CD4-positive, alpha-beta T cell treated with Interleukin-12 subunit alpha and Interleukin-12 subunit beta, for 1 hour (primary cell): ENCODE measurements at places on chromosomes 6 and 20.

DNA sequence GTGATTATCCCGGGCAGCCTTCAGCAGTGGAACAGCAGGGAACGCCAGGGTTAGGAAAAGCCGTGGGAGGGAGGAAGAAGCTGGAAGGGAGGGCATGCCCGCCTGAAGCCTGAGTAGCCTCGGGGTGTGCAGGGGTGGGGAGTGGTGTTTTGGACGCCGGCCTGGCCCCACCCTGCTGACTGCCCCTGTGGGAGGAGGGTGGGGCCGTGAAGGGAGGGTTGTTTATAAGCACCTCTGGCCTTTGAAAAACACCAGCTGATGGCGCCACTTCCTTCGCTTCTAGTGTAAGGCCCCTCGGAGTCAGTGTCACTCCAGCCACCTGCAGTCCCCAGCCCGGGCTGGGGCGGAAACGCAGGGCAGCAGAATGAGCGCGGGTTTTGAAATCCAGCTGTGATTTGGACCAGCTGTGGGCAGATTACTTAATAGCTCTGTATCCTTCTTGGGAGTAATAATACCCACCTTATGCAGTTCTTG lies 52.8 kb upstream of the BMP6 start:
- no peak for DNase-seq

DNA sequence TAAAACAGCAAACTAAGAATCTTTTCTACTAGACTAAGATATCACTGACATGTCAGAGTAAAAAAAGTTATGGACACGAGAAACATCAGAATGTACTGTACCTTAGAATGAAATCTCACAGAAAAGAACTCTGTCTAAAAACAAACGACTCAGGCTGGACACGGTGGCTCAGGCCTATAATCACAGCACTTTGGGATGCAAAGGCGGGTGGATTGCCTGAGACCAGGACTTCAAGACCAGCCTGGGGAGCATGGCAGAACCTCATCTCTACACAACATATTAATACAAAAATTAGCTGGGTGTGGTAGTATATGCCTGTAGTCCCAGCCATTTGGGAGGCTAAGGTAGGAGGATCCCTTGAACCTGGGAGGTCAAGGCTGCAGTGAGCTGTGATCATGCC lies 122.6 kb downstream of the PRND start:
- no peak for DNase-seq

DNA sequence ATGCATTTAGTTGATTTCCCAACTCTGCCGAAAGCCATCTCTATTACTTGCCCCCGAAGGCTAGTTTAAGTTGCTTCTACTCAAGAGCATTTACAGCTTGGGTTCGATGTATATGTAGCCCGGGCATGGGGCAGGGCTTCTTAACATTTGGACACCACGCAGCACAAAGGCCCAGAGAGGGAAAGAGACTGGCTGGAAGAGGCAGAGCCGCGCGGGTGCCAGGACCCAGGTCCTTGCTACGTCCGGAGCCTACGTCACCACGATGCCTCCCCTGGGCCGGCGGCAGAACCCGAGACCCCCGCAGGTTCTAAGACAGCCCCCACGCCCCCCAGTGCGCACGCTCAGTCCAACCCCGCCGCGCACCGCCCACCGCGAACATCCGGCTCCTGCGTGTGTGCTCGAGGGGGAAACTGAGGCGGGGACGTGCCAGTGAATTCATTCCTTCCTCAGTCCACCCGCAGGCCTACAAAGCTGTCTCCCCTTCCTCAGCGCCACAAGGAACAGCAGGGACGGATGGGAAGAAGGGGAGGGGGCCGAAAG lies 367 bp upstream of the PCIF1 start:
- no peak for DNase-seq

GRCh38 chr6:81984599-81984998 lies 232.1 kb upstream of the TENT5A start:
- no peak for DNase-seq

DNA sequence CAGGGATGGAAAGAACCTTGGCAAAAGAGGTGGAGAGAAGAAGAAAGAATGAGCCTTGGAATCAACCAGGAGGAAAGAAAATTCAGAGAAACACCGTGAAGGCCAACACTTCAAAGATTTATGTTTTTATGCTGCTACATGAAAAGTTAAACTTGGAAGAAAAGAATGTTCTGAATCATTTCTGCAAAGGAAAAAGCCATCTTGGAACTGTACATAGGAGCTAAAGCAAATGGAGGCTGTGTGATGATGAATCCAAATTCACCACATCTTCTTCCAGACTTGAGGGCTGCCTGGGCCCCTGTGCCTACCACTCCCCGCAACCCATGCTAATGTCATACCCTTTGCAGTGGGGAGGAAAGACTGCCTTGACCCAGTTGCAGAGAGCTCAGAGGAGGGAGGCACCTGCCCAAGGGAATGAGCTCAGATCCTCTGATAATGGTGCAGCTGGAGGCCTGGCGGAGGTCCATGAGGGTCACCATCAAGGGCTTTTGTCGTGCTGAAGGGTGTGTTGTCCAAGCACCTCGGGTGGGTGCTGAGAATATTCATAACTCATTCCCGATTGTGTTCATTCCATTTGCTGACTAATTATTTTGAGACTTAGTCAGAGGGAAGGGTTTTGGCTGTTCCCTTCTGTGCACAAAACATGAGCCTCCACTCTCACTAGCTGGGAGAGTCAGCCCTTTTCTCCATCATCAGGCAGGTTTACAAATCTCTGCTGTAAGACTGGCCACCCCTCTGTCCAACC lies 245.8 kb upstream of the JAG1 start:
- no peak for DNase-seq

- DNase-seq: peak; percentile 51
These were observed at the start of gene NOL4L for GRCh38 chr20:32585011-32585585. NOL4L (minus strand) TSS chr20:32585333; CDS start chr20:32584890, 443 bp downstream.

GRCh38 chr6:37172912-37173492 lies 3.0 kb downstream of the PIM1 start:
- DNase-seq: no peak

DNA sequence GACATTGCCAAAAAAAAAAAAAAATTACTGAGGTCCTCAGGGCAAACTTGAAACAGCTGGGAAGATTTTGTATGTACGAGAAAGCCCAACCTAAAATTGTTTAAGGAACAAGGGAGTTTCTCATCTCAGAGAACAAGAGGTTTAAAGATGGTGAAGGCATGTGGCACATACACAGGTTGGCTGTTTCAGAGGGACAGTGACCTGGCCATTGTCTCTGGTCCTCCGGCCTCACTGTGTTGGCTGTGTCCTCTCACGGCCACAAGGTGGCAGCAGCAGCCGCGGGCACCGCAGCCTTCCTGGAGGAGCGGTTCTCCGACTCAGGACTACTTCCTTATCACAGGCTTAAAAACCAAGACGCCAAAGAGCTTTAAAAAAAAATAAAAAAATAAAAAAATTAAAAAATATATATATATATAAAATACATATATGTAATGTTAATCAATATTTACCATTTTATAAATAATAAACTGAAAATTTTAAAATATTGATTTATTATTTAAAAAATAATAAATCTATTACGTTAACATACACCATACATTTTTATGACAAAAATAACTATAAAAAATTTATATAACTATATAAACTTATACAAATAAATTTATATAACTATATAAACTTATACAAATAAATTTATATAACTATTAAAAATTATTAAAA lies 52.8 kb downstream of the GTF2H5 start:
- peak; percentile 78 for DNase-seq

DNA sequence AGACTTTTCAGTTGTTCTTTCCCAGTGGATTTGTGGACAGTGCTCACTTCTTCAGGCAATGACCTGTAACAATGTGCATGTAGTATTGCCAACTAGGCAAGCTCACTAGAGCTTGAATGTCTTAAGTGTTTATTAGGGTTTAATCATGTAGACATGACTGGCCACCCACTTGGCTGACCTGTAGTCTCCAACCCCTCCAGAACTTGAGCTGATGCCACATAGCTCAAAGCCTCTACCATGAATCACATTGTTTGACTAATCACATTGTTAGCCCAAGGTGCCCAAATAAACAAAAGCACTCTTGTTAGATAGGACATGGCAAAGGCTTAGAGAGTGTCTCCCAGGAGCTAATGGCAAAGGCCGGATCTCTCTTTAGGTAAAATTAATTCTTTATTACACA lies 272.7 kb downstream of the GRIK2 start:
- DNase-seq: no peak

GRCh38 chr20:57702091-57702490 lies 7.7 kb downstream of the PMEPA1 start:
- DNase-seq: no peak

DNA sequence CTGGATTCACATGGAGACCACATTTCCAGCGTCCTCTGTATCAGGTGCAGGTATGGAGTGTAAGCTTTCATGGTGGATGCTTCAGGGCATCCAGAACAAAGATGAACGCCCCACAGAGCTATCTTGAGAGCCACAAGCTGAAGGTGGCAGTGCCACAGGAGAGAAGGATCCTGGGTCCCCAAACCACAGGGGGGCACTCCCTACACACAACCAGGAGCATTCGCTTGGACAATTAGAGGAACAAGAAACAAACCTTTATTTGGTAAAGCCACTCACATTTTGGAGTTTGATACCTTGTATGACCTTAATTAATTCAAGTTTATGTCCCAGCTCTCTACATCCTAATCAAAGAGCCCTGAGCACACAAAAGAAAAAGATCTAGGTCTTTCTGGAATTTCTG lies 406.3 kb downstream of the PREX1 start:
- no peak for DNase-seq

GRCh38 chr6:72952808-72953630 lies 272.3 kb downstream of the KHDC1L start:
- DNase-seq: no peak

- no peak for DNase-seq
These were observed 1.5 kb downstream of the MAFB start for GRCh38 chr20:40687384-40688128.

- DNase-seq: no peak
These were observed 711 bp upstream of the SIRT5 start for GRCh38 chr6:13573669-13574110.

DNA sequence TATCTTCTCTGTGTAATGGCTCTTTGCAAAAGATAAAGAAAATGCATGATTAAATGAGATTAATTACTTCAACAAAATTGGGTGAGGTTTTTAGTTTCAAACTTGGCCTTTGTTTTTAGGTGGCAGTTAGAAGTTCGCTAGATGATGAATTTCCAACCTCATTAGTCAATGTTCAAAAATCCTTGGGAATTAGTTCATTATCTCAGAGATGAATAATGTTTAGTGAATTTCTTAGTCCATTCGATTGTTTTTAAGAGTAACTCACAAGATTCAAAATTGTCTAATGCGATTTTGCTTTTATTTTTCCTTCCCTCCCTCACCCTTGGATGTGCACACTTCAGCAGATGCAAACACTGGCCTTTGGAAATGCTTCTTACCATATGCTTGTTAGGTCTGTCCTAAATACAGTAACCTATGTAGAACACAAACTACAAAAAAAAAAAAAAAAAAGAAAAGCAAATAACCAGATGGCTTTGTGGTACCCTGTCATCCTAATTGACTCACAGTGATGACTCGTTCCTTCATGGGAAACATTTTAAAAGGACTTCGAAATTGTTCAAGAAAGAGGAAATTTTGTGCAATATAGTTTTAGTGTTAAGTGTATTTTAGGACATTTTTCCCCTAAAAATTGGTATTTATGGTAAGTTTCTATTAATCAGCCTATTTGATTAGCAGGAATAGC lies 66.7 kb downstream of the FAM229B start:
- DNase-seq: no peak

GRCh38 chr20:43383026-43383795 lies 74.5 kb upstream of the SRSF6 start:
- DNase-seq: no peak

DNA sequence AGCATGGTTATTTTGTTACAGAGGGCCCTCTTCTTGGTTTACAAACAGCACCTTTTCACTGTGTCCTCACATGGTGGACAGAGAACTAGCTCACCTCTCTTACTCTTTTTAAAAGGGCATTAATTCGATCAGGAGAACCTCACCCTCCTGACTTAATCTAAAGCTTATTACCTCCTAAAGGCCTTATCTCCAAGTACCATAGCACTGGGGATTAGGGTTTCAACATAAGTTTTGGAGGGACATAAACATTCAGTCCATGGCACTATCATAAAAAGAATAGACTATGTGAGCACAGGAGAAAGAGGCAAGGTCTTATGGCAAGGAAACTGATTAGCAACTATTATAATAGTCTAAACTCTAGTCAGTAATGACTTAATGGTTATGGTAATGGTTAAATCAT lies 736.2 kb upstream of the ADGRB3 start:
- no peak for DNase-seq

GRCh38 chr6:7260291-7261031 lies 52.5 kb downstream of the SSR1 start:
- no peak for DNase-seq

DNA sequence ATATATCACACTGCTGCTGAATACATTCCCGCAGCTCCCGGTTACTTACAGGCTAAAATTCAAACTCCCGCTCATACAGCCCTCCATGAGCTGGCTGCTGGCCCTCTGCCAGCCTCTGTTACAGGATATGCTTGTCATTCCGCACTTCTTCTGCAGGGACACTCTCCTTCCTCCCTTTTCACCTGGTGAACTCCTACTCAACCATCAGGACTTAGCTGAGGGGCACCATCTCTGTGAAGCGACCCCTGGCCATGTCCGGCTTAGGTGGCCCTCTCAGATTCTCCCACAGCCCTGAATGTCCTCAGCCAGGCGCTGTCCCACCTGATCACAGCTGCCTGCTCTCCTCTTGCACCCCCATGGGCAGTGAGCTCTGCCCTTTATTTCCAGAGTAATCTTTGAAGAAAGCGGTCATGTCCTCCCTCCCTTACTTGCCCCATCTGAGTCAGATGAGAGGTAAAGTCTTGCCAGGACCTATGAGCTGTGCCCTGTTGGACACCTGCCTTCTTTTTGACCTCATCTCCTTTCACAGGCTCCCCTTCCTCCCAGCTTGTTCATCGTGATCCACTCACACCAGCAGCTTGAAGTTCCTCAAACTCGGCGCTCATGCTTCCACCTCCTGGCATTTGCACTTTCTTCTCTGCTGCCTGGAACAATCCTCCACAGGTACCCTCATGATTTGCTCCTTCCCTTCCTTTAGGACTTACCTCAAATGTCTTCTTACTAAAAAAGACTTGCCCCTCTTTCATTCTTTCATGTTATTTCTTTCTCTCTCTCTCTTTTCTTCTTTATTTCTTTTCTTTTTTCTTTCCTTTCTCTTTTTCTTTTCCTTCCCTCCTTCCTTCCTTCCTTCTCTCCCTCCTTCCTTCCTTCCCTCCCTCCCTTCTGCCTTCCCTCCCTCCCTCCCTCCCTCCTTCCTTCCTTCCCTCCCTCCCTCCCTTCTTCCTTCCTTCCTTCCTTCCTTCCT lies 5.6 kb downstream of the CYP24A1 start:
- no peak for DNase-seq

DNA sequence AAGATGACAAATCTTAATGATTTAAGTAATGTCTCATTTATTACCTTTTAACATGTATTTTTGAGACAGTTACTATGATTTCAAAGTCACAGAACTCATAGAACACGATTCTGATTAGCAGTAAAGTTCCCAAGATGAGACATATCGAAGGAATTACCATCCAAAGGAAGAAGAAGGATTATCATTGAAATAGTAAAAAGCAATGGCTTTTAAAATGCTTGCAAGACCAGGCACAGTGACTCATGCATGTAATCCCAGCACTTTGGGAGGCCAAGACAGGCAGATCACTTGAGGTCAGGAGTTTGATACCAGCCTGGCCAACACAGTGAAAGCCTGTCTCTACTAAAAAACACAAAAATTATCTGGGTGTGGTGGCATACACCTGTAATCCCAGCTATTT lies 219.2 kb downstream of the KHDC1L start:
- no peak for DNase-seq
